Diencephalon (tissue), 1 donor: ENCODE measurements at places on chromosomes 13 and 19. TPM values are rescaled to one million over a fixed set of nuclear protein-coding genes. Genes with fewer than 3 reads are reported as not detected.

ATP4B gene
- total RNA-seq = 0.23 TPM

TNFRSF19 gene
- 19.6 TPM for total RNA-seq

CNOT3 gene
- 6.0 TPM for total RNA-seq

KIRREL2 gene
- total RNA-seq = 1.8 TPM

TMEM91 gene
- 17.3 TPM for total RNA-seq

B3GNT8 gene
- total RNA-seq = not detected

PSG1 gene
- total RNA-seq = not detected

RFPL4AL1 gene
- not detected for total RNA-seq

PEAK3 gene
- not detected for total RNA-seq

ASF1B gene
- 1.6 TPM for total RNA-seq
